Urothelium cell line (cell line): ENCODE measurements at places on chromosomes 2 and 18.
A peak's percentile ranks its signal among the peaks of the same experiment; 100 is the strongest.

DNA sequence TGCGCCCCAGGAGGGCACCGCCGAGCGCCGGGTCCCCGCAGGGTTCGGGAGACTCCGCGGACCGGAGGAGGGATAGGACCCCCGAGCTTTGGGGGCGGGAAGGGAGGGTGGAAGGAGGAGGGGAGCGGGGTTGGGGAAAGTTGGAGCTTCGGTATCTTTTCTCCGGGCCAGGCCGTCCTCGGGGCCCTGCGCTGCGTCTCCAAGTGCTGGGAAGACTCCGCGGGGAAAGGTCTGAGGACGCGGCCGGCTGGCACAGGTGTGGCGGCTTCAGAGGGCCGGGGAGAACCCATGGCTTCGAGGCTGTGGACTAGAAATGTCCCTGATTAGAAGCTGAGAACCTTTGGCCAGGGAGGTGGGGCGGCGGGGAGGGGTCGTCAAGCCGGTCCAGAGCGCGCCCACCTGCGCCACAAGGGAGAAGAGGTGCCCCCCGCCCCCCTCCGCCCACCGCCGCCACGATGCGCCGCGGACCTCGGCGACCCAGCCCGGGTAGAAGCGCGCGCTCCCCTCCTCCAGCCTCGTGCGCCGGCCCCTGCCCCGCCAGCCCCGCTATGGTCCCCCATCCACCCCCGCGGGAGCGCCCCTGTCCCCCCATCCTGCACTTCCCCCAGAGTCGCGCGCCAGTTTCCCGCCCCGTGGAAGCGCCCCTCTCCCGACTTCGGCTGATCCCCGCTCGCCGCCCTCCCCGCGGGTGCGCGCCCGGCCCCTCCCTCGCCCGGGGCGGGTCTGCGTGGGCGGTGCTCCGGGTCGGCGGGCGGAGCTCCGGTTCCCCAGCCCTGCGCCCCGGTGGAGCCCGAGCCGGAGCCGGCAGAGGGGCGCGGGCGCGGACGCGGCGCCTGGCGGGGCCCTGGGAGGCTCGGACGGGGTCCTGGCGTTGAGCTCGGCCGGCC lies at the start of gene SNTG2:
Gene SNTG2, plus strand, starts transcription at position 770 of the 887 bp plus-strand sequence. CDS start 148 bp downstream, outside the sequence.
- DNase-seq, result peak; percentile 81

GRCh38 chr2:42970151-42970550 lies 177.8 kb upstream of the HAAO start:
- no peak for DNase-seq

DNA sequence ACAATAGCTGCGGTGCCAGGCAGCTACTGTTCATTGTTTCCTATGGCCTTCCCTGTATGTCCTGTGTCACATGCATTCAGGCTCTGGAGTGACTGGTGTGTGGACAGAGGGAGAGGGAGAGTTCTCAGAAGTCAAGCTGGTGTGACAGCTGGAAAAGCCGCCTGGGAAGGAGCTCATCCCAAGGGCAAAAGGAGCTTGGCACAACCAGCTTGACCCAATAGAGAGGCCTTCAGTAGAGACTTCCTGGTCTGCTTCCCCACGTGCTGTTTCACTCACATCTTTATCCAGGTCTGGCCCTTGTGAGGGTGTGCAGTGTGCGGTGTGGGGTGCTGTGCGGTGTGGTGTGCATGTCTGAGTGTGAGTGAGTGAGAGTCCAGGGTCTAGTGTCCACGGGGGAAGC lies 11.1 kb upstream of the NT5DC4 start:
- no peak for DNase-seq

GRCh38 chr2:10158681-10159080 lies 36.1 kb downstream of the RRM2 start:
- no peak for DNase-seq

GRCh38 chr2:56681659-56682396 lies 498.0 kb downstream of the CCDC85A start:
- DNase-seq, result no peak

DNA sequence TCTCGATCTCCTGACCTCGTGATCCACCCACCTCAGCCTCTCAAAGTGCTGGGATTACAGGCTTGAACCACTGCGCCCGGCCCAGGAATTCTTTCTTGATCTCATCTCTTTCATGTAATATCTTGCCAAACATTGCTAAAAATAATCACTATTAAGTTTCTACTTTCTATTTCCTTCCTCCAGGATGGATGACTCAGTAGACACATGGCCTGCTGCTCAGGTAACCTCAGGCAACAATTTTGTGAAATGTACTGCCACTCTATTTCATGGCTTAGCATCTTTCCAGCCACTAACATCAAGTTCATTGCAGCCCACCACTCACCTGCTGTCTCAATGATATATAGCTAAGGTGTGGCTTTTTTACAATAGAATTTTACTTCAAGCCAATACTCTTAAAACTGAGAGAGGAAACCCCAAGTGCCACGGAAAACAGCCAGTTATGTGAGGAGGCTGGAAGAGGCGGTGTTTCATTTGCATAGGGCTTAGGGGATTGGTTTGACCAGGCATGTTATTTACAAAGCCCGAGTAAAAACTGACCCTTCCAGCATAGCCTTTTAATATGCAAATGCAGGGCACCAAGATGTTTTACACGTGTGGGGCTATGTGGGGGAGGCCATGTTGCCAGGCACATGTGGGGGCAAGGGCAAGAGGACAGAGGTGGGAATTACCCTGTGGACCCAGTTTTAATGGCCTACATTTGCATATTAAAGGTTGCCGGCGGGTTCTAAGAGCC lies 11.3 kb upstream of the SUMO1 start:
- DNase-seq, result no peak

DNA sequence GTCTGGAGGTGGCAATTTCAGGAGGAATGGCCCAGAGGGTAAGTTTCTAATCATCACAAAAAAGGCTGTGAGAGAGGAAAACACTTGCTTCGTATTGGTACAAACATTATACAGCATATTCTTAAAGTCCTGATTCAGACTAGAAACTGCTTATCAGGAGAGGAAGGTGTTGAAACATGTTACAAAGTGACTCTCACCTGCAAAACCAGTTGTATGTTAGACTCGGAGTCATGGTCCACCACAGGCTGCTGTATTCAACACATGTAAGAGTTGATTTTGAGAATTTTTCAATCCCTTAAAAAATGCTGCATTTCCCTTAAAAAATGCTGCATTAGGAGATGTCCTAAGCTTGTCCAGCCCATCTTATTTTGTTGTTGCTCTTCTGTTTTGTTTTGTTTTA lies 61.5 kb downstream of the MBP start:
- DNase-seq, result no peak

DNA sequence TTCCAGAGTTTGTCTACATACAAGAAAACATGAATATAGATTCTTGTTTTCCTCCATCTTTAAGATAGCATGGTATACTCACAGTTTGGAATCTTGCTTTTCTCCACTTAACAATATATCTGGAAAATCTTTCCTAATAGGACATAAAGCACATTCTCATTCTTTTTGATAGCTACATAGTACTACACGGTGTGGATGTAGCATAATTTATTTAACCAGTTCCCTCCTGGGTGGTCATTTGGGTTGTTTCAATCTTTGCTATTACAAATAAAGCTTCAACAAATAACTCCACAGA lies 19.7 kb downstream of the MXD1 start:
- no peak for DNase-seq

DNA sequence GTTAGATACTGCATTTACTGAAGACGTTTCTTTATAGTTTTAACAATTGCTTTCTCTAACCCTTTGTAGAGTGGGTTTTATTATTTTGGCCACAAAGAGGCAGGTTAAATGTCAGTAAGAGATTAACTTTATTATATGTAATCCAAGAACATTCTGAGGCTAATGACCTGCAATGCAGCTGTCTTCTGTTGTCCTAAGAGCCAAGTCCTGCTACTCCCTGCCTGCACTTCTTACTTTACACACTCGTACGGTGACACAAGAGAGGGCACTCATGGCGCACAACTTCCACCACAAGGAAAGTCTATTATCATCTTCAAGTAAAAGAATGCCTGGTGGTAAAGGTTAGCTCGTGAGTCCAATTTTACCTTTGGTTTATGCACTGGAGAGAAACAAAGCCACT lies 471.0 kb upstream of the HNMT start:
- no peak for DNase-seq

- no peak for DNase-seq
Measured at GRCh38 chr2:145654156-145654555, 1134.2 kb upstream of the ZEB2 start.

GRCh38 chr2:20455076-20455587 lies 8.3 kb downstream of the RHOB start:
- no peak for DNase-seq

DNA sequence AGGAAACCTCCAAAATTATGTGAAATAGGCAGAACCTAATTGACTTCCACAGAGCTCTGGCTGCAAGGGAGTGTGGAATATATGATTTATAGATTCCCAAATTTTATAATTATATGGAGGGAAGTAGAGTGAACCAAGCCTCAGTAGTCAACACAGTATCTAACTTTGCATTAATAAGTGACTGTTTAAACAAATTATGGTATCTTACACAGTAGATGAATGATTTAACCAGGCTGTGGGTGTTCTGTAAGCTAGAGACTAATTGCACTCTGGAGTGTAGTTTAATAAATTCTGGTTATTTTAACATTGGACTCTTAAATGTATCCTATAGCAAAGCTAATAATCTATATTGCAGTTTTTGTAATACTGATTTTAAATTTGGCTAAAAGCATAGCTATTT lies 183.5 kb downstream of the KIAA1328 start:
- DNase-seq, result no peak

GRCh38 chr2:121044412-121044811 lies 240.6 kb downstream of the TFCP2L1 start:
- DNase-seq, result no peak

DNA sequence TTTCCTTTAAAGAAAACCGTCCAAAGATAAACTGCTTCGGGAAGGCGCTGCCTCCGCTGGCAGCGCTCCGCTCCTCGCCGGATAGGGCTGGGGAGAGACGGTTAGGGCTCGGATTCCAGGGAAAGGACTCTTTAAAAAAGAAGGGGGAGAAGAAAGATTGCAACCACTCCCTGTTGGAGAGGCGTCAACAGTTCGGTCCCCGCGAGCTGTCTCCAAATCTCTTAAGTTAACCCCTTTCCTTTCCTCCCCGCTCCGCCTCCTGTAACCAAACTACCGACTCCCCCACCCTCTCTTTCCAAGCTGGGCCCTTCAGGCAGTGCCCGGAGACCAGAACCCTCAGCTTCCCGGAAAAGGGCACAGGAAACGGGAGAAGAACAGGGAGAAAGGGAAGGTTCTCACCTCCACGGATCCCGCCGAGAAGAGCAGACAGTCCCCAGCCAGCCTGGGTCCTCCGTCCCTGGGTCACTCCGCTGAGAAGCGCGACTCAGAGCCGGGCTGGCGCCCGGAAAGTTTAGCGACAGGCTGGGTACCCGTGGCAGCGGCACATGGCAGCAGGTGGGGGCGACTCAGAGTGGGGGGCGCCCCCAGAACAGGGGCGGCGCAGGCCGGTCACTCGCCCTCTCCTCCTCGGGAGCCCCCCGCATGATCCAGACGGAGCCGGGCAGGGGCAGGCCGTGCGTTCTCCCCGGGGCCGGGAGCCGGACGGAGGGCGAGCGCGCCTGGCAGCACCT lies 675 bp downstream of the FZD5 start:
- peak; percentile 33 for DNase-seq

GRCh38 chr2:227450926-227451654 lies 20.9 kb upstream of the AGFG1 start:
- DNase-seq, result no peak

- DNase-seq, result no peak
Measured at GRCh38 chr2:35409762-35410161, 945.8 kb upstream of the CRIM1 start.

DNA sequence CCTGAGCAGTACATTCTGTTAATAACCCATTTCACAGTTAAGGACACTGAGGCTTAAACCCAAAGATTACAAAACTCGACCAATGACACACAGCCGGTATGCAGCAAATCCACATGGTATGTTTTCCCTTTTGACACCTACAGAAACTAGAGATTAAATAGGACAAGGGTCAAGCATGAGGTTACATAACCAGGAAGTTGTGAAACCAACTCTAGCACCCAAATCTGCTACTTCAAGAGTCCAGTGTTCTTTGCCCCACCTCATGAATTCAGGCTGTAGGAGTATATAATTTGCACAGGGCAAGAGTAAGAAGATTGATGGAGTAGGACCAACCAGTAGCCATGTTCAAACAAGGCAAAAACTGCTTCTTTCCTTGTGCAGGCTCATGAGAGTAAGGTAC lies 249.8 kb downstream of the BCL11A start:
- no peak for DNase-seq
